Smooth muscle cell of the pulmonary artery (primary cell): ENCODE measurements at places on chromosomes 13 and 19. TPM values are rescaled to one million over a fixed set of nuclear protein-coding genes. Genes with fewer than 3 reads are reported as not detected.

The CYP2S1 gene
- total RNA-seq, result 0.13 and 0.46 TPM in 2 replicates

The LILRB4 gene
- not detected in 2 replicates for total RNA-seq

The GRWD1 gene
- total RNA-seq, result 22.2 and 29.3 TPM in 2 replicates

The CDC37 gene
- total RNA-seq, result 119 and 153 TPM in 2 replicates

The PVR gene
- total RNA-seq, result 87.3 and 136 TPM in 2 replicates
